Purkinje cell (primary cell): ENCODE measurements at places on chromosomes 2 and 18. TPM values are rescaled to one million over a fixed set of nuclear protein-coding genes. Genes with fewer than 3 reads are reported as not detected.

Gene STARD6
- not detected in 2 replicates for polyA plus RNA-seq

Gene MATN3
- 0.65 TPM in 1 of 2 replicates, not detected in the other for polyA plus RNA-seq

Gene HOXD13
- polyA plus RNA-seq: not detected in 2 replicates

Gene C18orf63
- not detected in 2 replicates for polyA plus RNA-seq

Gene DSC3
- not detected in 2 replicates for polyA plus RNA-seq

Gene SH3RF3
- polyA plus RNA-seq: 0.19 TPM in 1 of 2 replicates, not detected in the other
